ENCODE measurements at places on chromosomes 13 and 19. TPM values are rescaled to one million over a fixed set of nuclear protein-coding genes. Genes with fewer than 3 reads are reported as not detected.

DNA sequence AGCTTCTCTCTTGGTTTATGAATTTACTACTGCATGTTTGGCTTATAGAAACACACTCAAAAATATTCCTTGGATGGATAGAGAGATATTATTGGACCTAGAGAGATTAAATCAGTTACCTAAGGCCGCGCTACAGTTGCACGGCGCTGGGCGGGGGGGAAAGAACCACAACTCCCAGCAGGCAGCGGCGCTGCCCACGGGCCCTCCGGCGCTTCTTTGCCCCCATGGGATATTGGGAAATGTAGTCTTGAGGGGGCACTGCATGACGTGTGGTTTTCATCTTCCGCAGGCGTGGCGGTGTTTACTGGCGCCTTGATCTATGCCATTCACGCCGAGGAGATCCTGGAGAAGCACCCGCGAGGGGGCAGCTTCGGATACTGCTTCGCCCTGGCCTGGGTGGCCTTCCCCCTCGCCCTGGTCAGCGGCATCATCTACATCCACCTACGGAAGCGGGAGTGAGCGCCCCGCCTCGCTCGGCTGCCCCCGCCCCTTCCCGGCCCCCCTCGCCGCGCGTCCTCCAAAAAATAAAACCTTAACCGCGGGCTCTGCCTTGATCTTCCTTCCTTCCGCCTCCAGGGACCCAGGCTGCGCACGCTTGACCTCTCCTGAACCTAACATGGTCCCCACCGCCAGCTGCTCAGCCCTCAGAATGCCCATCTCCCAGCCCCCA lies 4.8 kb downstream of the EMP3 start:
- DNase-seq: peak; percentile 77

- DNase-seq: no peak
These were observed 14.9 kb upstream of the GRTP1 start for GRCh38 chr13:113378825-113379224.

- DNase-seq: peak; percentile 53
These were observed 562.1 kb upstream of the PCDH9 start for GRCh38 chr13:67792151-67792676.

DNA sequence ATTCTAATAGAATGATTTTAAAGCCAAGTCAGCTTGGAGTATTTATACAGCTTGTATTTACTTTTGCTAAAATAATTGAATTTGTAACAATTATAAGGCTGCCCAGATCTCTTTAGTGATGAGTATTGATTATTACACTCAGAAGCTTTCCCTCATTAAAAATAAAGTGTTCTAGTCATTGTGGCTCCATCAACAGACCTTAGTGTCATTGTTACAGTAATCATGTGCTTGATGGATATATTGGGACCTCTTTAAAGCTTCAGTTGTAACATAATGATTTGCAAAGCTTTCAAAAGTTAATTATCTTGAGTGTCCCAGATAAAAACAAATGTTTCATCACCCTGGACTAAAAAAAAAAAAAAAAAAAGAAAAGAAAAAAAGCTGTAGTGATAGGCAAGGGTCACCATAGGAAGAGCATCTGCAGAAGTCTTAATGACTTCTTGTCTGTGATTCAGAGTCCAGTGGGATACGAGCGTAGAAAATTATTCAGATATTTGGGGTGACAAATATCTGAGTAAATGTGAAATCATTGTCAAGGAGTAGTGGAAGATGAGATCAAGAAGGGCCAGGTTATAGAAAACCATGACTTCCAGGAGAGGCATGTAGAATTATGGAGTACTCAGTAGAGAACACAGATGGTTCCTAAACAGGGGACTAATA lies 369.6 kb downstream of the DCT start:
- DNase-seq: no peak

DNA sequence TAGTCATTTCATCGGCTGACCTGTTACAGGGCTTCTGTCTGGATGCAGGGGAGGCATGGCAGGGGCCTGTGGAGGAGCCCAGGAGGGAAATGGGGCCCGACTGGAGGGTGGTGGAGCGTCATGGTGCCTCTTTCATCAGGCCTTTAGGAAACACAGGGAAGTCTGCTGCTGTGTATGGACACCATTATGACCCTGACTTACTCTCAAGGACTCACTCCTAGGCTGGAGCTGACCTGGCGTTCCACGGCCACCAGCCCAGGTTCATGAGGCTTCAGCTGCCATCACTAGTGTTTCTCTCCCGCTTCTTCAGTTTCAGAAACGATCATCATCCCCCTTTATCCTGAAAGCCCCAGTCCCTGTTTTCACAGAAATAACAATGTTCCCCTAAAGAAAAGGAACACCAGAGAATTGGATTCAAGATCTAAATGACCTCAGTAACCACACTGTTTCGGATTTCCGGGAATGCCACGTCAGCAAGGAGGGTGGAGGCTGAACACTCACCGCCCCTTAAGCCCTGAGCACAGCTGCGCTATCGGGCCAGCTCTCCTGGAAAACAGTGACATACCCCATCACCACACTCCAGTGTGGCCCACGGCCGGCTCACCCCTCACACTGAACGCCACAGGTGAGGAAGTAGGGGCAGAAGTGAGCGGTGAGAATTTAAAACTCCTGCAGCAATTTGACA lies 67.6 kb downstream of the SOX1 start:
- peak; percentile 36 for DNase-seq

DNA sequence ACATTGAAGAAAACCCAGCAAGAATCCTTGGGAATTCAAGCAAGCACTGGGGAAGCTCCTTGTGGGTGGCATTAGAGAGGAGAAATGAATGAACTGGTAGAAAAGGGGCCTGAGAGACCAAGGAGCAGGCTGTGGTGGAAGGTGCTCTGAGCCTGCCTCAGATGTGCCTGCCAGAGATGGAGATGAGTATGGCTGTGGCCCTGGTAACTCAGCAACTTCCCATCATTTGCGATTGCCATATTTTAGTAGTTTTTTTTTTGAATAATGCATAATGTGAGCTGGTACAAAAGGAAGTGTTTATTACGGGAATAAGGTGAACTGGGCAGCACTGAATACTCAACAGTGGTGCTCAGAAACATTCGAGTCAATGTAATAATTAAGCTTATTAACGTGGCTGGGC lies 39.1 kb downstream of the ERICH6B start:
- no peak for DNase-seq

DNA sequence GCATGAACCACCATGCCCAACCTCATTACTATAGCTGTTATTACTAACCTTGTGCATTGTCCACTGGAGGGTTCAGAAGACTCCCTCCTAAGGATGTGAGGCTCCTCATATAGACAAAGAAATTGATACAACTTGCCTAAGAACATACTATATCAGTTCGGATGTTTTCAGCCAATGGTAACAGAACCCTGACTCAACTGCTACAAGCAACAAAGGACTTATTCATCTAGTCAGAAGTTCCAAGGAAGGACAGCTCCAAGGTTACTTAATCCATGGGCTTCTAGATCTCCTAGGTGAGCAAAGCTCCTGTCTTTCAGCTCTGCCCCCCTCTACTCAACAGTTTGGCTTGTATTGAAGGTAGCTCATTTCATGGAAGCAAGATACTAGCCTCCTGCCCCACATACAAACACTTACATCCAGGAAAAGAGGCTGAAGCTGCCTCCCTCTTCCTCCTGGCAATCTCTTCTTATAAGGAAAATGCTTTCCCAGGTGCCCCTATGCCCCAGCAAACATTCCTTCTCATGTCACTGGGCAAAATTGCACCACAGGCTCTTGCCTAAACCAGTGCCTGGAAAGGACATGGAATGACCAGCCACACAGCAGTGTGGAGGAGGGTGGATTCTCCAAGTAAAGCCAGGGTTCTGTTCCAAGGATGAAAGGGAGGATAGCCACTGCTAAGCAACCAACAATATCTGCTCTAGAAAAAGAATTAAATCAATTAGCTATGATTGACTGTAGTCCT lies 497.8 kb downstream of the FOXO1 start:
- no peak for DNase-seq

DNA sequence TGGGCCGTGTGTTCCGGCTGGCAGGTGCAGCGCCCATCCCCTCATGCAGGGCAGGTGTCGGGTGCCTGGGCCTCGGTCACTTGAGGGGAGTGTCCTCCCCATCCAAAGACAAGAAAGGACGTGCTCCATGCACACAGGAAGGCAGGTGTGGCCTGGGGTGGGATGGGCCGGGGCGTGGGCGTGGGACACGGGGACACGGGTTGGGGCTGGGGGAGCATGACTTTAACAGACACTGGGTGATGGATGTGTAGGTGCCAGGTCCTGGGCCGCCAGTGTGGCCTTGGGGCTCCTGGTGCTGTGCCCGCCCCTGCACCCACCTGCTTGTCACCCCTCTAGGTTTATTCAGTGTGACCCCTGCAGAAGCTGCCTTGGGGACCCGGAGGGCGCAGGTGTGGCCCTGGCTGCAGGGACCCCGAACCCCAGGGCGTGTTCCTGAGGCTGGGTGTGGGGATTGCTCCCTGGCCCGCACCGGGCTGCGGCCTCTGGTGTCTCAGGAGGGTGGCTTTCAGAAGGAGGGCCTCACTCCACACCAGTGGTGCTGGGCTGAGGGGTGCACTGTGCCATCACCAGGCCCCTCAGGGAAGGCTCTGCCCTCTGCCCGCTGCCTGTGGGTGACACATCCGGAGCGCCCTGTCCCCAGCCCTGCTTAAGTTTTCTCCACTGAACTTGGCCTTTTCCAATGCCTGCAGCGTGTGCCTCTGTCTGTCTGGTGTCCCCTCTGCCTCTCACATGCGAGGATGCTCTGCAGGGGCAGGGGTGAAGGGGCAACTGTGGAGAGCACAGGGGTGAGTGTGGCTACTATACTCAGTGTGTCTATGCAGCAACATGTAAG lies 5.2 kb downstream of the TMEM255B start:
- no peak for DNase-seq

DNA sequence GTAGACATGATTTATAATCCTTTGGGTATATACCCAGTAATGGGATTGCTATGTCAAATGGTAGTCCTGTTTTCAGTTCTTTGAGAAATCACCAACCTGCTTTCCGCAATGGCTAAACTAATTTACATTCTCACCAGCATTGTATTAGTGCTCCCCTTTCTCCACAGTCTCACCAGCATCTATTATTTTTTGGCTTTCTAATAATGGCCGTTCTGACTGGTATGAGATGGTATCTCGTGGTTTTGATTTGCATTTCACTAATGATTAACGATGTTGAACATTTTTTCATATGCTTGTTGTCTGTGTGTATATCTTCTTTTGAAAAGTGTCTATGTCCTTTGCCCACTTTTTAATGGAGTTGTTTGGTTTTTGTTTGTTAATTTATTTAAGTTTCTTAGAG lies 165.1 kb downstream of the PDS5B start:
- DNase-seq: no peak

- DNase-seq: no peak
These were observed 49.5 kb downstream of the RAP2A start for GRCh38 chr13:97483465-97483864.

EBI3 gene
- polyA plus RNA-seq: 0.65 TPM

SPIB gene
- 0.24 TPM for polyA plus RNA-seq

DNA sequence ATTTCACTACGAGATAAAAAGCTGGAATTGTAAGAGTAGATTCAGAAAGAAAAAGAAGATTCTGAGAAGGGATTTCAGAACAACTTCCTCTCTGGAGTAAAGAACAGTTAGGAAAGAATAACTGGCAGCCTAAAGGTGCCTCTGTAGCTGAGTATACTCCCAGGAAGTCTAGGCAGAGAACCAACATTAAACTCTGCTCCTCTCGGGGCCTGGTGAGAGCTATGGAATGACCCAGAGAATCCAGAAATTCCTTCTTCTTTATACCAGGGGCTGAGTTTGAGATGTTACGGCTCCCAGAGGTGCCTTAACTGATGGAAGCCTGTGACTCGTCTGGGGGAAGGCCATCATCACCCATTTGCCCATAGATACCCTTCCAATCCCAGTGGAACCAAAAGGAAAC lies 39.1 kb downstream of the FAM216B start:
- DNase-seq: peak; percentile 8

GRCh38 chr19:55460670-55461258 lies 678 bp downstream of the ISOC2 start:
- peak; percentile 95 for DNase-seq

IRGC gene
- not detected for polyA plus RNA-seq

GNG7 gene
- 2.3 TPM for polyA plus RNA-seq

- DNase-seq: no peak
These were observed 143.9 kb downstream of the PCDH9 start for GRCh38 chr13:67086260-67086659.

- DNase-seq: no peak
These were observed 23.0 kb downstream of the PIN1 start for GRCh38 chr19:9857920-9858746.

DNA sequence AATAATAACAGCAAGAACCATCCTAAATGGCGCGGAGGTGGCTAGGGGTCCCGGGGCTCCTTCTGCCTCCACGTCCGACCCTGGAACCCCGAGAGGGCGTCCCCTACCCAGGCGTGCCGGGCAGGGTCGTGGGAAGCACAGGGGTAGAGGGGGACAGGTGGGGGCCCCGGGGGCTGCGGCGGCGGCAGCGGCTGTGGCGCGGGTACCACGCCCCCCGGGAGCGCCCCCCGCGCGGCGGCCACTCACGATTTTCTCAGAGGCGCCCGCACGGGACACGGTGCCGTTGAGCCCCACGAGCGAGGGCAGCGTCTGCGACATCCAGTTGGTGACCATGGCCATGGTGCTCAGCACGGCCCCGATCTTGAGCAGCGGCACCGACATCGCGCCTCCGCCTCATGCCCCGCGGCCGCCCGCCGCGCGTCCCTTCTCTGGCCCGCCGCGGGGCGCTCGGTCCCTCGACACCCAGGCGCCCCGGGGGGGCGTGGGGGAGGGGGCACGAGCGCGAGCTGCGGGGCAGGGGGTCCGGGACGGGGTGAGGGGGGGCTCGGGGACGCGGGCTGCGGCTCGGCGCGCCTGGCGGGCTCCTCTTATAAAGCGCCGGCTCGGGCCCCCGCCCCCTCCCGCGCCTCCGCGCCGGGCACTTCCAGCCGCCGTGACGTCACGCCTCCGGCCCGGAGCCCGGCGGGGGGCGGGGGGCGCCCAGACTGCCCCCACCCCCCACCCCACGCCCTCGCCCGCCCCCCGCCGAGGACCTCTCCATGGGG lies 22.9 kb downstream of the OLFM2 start:
- DNase-seq: peak; percentile 38

- DNase-seq: no peak
These were observed 1191.4 kb downstream of the UQCRFS1 start for GRCh38 chr19:28021259-28022185.

IRS2 gene
- polyA plus RNA-seq: 5.0 TPM

GRCh38 chr13:79749566-79749965 lies 268.6 kb downstream of the NDFIP2 start:
- DNase-seq: no peak

KLK2 gene
- not detected for polyA plus RNA-seq

DNA sequence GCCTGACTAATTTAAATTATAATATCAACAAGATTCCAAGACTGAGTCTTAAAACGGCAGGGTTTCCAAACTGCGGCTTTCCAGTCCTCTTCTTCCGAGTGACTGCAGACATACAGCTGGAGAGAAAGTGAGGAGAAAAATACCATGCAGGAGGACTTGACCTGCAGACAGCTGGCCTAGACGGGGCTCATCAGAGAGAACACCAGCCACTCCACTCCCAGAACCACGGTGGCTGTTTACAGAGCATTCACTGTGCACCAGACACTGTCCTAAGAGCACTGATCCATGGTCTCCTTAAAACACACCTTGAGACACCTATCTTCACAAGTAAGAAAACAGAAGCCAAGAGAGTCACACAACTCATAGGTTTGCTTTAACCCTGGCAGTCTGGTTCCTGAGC lies 152.7 kb downstream of the MIPEP start:
- no peak for DNase-seq

All from muscle of leg (tissue), 16 donors.